Activated CD8-positive, alpha-beta memory T cell treated with anti-CD3 and anti-CD28 coated beads for 24 hours (primary cell): ENCODE measurements at places on chromosomes 12 and 14.

GRCh38 chr12:4289998-4290790 lies 16.6 kb downstream of the CCND2 start:
- DNase-seq = peak; percentile 44

- no peak for DNase-seq
Observed at GRCh38 chr12:92977326-92977725, 48.2 kb upstream of the EEA1 start.

DNA sequence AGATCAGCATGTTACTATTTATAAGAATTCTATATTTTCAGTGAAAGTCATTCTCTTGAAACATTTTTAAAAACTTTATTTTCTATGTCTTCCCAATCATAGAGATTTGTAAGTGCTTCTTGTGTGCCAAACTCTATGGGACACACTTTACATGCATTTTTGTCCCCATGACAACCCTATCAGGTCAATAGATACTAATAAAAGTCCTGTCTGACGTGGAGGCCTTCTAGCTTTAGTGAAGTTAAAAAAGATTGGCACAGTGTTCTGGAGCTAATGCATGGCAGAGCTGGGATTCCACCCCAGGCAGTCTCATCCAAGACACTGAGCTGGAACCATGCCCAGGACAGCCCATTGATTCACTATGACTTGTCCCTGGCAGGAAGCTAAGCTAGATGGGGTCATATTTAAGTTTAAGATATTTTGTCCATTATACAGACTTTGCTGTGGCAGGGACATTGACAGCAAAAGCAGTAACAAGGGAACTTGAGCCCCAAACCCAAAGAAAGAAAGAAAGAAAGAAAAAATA lies 28.1 kb downstream of the TTC6 start:
- no peak for DNase-seq

GRCh38 chr12:26612203-26612602 lies 220.8 kb downstream of the ITPR2 start:
- no peak for DNase-seq

DNA sequence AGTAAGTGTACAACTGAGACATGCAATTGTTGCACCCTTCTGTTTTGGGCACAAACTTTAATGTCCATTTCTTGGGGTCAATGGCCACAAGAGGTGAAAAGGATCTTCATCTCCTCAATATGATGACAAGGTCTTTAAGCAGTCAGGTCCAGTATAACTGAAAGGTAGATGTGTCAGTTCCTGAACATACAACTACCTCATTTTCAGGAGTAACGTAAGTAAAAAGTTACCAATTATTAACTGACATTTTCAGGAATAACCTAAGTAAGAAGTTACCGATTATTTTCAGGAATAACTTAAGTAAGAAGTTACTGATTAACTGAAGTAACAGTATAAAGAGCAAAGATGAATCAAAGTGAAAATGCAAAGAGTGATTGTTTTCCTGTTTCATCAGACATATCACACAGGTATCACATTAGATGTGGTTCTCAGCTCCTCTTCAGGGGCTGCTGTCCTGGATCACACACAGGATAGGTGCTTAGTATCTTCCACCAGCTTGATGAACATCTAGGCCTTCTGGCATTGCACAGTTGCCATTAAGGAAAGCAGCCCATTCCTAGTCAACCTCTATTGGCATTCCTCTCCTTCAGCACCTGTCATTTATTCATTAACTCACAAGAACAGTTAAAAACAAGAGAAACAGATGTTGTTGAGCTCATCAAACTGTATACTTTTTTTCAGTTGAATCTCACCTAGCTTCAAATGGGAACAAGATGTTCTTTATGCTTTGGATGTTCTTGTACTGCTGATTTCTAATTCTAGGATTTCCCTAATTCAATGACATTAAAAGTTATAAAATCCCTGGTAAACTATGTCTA lies 200.0 kb downstream of the FOXG1 start:
- DNase-seq = no peak

- DNase-seq = no peak
Observed at GRCh38 chr12:86712425-86712843, 456.2 kb upstream of the MGAT4C start.

DNA sequence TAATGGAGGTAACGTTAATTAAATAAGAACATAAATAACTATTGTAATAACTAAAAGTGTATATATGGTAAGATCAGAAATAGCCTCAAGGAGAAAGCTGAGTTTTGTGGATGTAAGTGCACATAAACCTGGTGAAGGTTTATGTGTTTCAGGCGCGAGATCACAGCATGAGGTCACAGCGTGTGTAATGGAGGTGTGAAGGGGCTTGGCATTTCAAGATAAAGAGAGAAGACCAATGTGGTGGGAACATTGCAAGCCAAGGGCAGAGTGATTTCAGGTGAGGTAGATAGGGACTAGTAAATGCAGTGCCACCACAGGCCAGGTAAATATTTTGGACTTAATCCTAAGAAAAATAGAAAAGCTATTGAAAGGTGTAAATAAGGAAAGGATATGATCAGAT lies 21.7 kb upstream of the KICS2 start:
- DNase-seq = no peak

DNA sequence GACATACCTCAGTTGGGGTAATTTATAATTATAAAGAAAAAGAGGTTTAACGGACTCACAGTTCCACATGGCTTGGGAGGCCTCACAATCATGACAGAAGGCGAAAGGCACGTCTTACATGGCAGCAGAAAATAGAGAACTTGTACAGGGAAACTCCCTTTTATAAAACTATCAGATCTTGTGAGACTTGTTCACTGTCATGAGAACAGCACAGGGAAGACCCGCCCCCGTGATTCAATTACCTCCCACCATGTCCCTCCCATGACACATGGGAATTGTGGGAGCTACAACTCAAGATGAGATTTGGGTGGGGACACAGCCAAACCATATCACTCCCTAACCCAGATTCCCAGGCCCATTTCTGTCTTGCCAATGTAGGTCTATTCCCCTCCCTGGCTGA lies 22.1 kb downstream of the MYO1H start:
- DNase-seq = no peak

DNA sequence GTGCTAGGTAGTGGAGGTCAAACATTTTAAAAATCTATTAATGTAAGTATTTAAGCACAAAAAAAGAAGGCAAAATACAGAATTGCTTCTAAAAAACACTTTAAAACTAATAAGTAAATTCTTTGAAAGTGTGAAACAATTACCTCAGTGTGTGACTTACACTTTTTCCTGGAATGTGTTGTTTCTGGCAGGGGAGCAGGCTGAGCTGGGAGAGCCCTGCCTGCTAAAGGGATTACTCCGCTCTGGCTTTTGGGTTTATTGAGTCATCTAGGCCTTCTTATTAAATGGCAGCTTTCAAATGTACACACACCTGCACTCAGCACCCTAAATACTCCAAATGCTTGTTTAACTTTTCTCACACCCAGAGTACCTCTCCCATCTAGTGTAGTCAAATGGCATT lies 279.8 kb downstream of the AKAP6 start:
- DNase-seq = no peak

DNA sequence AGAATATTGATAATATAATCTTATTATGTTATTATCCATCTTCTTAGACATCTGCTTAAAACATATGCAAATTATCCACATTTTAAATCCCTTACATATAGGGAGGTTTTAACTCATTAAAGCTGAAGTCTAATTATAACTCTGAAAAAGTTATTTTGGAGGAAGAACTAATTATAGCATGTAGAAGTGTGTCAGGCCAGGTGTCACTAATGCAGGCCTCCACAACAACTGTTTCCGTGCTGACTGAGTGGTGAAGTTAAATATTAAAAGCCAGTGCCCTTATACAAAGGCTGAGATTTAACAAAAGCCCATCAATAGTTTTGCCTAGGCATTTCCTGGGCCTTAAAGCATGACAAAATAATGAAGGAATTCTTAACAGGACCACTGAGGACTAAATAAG lies 157.4 kb downstream of the LRRK2 start:
- DNase-seq = no peak

DNA sequence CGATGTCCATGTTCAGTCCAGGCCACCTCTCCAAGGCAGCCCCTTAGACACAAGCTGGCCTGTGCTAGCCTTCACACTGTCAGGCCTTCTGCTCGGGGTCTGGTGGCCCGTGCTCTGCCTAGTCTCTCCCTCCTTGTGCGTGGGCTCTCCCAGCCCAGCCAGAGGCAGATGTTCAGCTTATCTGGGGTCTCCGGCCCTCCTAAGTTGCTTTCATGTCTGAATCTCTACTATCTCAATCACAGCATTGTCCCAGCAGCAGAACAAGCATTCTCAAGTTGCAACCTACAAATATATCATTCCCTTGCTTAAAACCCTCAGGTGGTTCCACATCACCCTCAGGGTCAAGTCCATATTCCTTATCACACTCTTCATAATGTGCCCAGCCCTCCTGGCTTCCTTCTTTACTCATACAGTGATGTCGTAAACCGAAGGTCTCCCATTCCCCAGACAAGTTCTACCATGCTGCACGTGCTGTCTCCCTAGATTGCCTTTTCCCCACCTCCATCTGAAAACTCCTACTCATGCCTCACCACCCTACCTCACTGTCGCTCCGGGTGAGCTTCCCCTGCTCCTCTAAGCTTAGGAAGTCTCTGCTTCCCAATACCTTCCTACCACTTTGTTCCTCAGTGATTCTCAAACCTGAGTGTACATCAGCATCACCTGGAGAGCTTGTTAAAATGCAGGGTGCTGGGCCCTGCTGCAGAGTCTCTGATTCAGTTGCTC lies 1.5 kb downstream of the KRT73 start:
- DNase-seq = no peak

DNA sequence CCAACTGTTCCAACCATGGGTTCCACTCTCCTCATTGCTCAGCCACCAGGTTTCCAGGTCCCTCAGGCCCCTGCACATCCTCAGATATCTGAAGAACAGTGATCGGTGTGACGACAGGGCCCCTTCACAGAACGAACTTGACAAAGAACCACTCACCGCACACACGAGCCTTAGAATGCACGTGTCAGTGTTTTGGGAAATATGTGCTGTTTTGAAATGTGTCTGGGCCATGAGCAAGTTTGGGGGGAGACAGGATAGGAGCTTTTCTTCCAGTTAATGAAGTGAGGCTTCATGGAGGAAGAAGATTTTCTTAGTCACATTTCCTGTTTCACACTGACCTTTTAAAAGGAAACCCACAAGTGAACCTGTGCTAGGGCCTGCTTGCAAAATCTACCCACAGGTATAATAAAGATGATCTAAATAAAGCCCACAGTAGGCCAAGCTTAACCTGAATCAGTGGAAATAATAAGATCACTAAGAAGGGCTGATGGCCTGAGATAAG lies 58.6 kb downstream of the ZFP36L1 start:
- peak; percentile 80 for DNase-seq

- no peak for DNase-seq
Observed at GRCh38 chr14:100658181-100658886, 68.4 kb upstream of the DLK1 start.

- no peak for DNase-seq
Observed at GRCh38 chr12:19191563-19191962, 62.0 kb downstream of the PLEKHA5 start.

DNA sequence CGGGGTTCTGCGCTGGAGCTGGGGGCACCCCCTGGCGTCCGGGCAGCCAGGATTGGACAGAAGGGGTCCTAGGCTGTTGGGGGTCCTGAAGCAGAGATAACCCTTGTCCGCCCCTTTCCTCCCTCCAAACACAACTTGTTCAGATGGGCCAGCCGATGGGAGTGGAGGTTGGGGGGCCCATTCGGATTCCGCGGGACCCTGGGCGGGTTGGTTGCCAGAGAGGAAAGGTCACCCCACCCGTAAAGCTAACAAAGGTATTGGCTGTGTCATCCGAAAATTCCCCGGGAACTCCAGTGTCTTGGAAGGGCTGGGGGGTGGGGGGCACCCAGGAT lies 1.3 kb downstream of the FAM222A start:
- DNase-seq = no peak

- no peak for DNase-seq
Observed at GRCh38 chr14:105531088-105531893, 4.9 kb downstream of the TMEM121 start.

DNA sequence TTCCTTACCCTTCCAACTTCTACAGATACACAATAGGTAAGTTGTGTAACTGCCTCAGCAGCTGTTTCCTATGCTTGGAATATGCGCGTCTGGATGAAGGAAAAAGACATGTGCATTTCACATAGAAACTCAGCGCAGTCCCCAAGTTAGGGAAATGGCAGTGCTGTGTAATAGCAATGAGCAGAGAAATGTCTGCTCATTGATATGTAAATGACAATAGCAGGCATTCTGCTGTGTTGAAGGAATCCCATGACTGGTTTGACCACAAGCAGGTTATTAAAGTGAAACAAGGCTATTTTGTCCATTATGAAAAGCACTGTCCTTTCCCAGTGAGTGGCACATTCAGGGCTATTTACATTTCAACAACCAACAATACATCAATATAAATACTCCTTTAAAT lies 106.6 kb downstream of the BTG1 start:
- DNase-seq = no peak

GRCh38 chr14:20317720-20318119 lies 12.0 kb upstream of the TTC5 start:
- DNase-seq = no peak

- no peak for DNase-seq
Observed at GRCh38 chr12:81819991-81820633, 61.0 kb upstream of the PPFIA2 start.

- no peak for DNase-seq
Observed at GRCh38 chr12:6215120-6215807, 15.1 kb downstream of the CD9 start.

GRCh38 chr12:96305665-96306064 lies 94.6 kb downstream of the CDK17 start:
- DNase-seq = no peak

DNA sequence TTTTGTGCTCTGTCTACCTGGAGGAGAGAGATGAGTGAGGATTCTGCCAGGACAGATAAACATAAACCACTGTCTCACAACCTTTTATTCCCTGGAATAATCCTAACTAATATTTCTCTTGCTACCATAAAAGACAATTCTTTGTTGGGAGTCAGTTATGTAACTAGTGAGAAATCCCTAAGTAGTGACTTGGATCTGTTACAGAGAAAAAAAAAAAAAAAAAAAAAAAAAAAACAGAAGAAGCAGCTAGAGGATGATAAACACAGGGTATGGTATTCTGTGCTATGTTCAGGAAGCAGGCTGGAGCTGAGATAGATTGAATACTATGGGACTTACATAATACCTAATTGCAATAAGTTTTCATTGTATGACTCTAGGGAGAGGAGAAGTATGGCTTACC lies 178.7 kb downstream of the CNTN1 start:
- DNase-seq = no peak

- DNase-seq = no peak
Observed at GRCh38 chr14:78885884-78886283, 715.7 kb downstream of the NRXN3 start.
